ENCODE measurements at places on chromosomes 12 and 14. TPM values are rescaled to one million over a fixed set of nuclear protein-coding genes. Genes with fewer than 3 reads are reported as not detected.

DNA sequence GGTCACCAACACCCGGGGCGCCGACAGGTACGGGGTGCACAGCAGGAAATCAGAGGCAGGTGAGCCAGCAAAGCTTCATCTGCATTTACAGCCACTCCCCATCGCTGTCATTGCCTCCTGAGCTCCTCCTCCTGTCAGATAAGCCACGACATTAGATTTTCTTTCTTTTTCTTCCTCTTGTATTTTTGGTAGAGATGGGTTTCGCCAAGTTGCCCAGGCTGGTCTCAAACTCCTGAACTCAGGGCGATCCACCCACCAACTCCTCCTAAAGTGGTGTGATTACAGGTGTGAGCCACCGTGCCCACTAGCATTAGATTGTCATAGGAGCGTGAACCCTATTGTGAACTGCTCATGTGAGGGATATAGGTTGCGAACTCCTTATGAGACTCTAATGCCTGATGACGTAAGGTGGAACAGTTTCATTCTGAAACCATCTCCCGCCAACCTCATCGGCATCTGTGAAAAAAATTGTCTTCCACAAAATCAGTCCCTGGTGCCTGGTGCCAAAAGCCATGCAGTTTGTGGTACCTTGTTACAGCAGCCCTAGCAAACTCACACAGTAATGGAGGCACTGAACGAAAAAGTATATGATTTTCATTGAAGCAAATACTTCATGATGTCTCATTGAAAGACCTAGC, 1.5 kb downstream of the STYK1 start:
- DNase-seq, result no peak
- H3K4me3 ChIP-seq, result no peak overlapping the region
- peaks cover 33% of the 10 kb centered on the region for H3K4me1 ChIP-seq
- no peak overlapping the region for H3K27ac ChIP-seq

DNA sequence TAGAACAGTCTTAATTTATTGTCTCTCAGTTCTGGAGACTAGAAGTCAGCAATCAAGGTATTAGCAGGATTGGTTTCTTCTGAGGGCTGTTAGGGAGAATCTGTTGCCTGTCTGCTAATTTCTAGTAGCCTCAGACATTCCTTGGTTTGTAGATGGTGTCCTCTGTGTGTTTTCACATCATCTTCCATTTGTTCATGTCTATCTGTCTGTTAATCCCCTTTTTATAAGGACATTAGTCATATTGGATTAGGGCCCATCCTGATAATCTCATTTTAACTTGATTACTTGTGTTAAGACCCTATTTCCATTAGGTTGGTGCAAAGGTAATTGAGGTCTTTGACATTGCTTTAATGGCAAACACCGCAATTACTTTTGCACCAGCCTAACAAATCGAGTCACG, 34.3 kb downstream of the TBC1D15 start:
- peaks cover 15% of the 10 kb centered on the region for H3K36me3 ChIP-seq
- peaks cover 24% of the 10 kb centered on the region for H3K4me1 ChIP-seq
- H3K4me3 ChIP-seq, result no peak overlapping the region

GRCh38 chr14:104966261-104966865, 11.8 kb downstream of the AHNAK2 start:
- no peaks in the 10 kb centered on the region for H3K36me3 ChIP-seq
- H3K27ac ChIP-seq, result no peak overlapping the region
- no peak overlapping the region for H3K4me3 ChIP-seq
- H3K4me1 ChIP-seq, result peaks cover 4% of the 10 kb centered on the region
- DNase-seq, result no peak

DNA sequence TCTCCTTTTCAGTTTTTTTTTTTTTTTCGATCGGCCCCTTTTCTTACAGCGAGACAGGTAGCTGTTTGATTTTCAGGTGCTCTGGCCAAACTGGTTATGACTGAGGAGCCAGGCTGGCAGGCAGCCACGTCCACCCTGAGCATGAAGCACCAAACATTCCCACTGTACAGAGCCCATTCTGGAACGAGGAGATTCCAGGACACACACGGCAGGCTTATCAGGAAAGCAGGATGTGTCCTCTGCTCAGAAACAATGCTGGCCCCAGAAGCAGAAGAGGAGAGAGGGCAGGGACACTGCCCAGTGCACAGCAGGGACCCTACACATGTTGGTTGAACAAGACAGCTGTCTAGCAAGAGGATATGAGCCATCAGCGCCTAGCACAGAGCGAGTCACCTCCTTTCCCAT, 3.7 kb upstream of the KRT2 start:
- H3K4me3 ChIP-seq, result no peak overlapping the region
- DNase-seq, result no peak
- no peaks in the 10 kb centered on the region for H3K4me1 ChIP-seq
- no peaks in the 10 kb centered on the region for H3K27me3 ChIP-seq
- no peak overlapping the region for H3K27ac ChIP-seq
- no peaks in the 10 kb centered on the region for H3K36me3 ChIP-seq

DNA sequence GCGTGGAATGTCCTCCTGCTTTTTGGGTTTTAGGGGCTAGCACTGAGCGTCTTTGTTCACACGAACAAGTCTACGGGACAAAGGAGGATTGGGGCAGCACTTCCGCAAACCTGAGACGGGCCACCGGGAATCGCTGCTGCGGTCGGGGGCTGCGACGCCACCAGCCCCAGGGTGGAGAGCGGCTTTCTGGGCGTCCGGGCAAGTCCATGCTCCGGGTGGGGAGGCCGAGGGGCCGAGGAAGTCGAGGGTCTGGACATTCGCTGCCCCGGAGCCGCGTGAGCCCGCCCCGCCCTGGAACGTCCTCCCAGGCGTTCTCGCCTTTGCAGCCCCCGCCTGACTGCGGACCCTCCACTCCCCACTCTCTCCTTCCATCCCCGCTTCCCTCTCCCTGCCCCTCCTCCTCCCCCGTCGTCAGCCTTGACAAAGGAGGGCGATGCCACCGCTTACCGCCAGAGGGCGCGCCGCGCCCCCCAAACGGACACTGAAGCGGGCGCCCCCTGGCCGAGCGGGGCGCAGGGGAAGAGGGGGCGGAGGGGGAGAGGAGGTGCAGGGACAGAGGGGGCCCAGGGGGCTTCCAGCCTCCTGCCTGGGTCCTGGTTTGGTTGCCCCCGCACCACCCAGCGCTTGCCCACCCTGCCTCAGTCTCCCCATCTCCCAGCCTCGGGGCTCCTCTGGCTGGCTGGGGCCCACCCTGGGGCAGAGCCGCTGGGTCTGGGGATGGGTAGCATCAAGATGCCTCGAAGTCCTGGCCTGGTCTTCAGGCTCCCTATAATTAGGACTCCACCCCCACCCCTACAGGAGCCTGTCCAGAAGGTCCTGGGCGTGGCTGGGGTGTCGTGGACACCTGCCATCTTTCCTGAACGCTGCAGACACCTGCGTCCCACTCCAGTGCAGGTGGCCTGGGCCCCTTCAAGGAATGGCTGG, 39.1 kb upstream of the INF2 start:
- H3K27me3 ChIP-seq, result no peaks in the 10 kb centered on the region
- DNase-seq, result peak; percentile 42
- peaks cover 6% of the 10 kb centered on the region for H3K4me1 ChIP-seq
- no peak overlapping the region for H3K4me3 ChIP-seq

AQP6 gene
- total RNA-seq, result not detected
